Ecto neural progenitor cell (in vitro differentiated cells): ENCODE measurements at places on chromosomes 3 and 15.

DNA sequence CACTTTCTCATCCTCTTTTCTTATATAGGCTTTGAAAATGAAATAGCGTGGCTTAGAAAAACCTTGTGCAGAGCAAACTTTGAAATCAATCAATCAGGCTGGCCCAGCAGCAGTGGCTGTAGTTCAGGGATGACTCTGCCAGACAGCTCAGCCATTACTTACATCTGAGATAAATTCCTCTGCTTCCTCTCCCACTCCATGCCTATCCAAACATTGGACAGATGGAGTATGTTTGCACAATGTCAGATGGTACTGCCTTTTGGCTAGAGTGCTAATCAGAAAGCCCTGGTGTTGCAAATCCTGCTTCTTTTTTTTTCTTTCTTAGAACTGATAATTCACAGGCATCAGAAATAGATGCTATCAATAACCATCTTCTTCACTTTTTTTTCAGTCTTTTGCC, 1065.1 kb downstream of the AGBL1 start:
- no peak for DNase-seq

DNA sequence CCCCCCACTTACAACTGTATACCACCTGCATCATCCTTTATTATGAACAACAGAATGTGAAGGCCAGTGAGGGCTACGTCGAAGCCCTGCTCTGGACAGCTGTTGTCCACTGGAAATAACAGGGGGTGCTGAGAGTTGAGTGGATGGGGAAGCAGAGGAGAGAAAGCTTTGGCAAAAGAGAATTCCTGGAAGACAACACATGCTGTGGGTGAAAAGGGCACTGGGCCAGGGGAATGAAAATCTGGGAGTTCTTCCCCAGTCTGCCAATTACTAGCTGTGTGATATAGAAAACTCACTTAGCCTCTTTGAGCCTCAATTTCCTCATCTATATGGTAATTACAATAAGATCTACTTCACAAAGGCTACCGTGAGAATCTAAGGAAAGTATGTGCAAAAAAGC, 40.7 kb downstream of the FSTL1 start:
- no peak for DNase-seq

- peak; percentile 53 for DNase-seq
These were observed 69.6 kb downstream of the ASB7 start for GRCh38 chr15:100671858-100672543.

- no peak for DNase-seq
These were observed 97.8 kb downstream of the LARS2 start for GRCh38 chr3:45486136-45486535.

DNA sequence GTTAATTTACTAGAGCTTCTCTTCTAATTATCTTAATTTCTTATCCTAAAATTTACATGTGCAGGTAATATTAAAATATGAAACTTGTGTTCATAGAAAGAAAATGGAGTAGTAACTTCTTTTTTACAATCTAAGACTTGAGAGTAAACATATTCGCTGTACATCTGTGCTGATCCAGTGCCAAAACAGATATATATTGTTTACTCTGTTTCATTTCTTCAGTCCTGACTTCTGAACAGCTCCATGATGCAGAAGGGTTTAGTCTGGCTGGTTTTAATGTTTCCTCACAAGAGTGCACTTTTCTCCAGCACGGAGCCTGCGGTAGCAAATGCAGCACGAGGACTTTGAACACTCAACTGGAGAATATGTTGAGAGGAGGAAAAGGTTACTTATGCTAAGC, 306.8 kb downstream of the EPHA3 start:
- no peak for DNase-seq

DNA sequence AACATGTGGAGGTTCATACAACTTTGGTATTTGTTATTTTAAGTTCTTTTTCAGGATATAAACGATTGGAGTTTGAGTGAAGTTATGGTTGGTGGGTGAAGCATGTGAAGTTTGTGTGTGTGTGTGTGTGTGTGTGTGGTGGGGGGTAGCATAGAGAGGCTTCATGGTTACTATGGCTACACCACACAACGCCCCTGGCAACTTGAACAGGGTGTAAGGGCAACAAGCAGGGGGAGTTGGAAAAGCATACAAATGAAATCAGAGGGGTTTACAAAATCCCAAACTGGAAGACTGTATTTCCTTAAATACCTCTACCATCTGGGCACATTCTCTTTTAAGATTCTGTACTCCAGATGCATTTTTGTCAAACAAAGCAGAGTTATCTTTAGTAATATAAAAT, 207.5 kb downstream of the SV2B start:
- DNase-seq: no peak

DNA sequence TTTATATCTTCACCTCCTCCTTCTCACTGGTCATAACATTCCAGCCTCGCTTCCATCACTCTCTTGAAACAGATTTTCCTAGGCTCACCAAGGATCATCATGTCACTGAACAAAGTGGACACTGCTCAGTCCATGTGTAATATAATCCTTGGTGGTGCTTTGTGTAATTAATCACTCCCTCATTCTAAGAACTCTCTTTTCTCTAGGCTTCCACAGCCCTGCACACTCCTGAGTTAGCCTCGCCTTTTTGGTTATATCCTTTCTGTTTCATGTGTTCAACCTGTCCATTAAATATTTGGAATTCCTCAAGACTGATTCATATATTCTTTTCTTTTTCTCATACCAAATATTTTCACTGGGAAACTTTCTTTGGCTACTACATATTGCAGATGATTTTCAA, 440.8 kb downstream of the PYDC2 start:
- no peak for DNase-seq

GRCh38 chr3:136979684-136980083, 21.9 kb downstream of the IL20RB start:
- DNase-seq: no peak

- no peak for DNase-seq
These were observed 441 bp upstream of the UCN2 start for GRCh38 chr3:48564022-48564421.

DNA sequence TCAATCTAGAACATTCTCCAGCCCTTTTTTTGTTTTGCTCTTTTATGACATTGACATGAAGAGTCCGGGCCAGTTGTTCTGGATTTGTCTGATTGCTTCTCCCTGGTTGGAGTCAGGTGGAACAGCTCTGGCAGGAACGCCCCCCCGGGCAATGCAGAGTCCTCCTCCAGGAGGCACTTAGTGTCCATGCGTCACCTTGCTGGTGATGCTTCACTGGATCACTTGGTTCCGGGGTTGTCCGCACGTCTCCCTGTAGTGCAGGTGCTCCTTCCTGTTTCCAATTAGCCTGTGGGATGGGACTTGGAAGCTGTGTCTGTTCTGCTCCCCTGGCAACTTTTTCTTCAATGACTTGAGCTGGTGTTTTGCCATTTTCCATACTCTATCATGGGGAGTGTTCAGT, 9.8 kb downstream of the CSK start:
- DNase-seq: no peak

GRCh38 chr15:99138491-99138982, 33.7 kb downstream of the SYNM start:
- DNase-seq: no peak

DNA sequence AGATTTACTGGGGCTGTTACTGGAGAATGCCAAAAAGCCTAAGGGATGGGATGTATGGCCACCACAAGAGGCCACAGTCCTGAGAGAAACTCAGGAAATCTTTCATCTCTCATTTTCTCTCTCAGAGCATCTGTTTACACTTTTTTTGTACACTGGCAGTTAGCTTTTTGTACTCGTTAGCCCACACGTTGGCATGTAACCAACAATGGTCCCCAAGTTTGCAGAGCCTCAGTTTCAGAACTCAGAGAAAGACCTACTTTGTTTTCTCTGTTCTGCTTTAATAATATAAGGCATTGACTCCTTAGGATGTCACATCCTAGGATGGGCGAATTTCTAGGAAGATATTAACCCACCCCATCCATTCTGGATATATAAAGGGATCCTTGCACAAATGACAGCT, 183.5 kb downstream of the SUCNR1 start:
- no peak for DNase-seq

DNA sequence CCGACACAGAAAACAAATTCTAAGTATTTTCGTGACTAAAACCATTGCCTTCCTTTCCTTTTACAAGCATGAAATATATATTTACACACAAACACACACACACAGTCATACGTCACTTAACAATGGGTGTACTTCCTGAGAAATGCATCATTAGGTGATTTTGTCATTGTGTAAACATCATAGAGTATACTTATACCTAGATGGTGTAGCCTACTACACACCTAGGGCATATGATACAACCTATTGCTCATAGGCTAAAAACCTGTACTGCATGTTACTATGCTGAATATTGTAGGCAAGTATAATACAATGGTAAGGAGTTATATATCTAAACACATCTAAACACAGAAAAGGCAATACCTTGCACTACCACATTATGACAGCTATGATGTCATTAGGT, 28.6 kb downstream of the COL6A5 start:
- DNase-seq: no peak

DNA sequence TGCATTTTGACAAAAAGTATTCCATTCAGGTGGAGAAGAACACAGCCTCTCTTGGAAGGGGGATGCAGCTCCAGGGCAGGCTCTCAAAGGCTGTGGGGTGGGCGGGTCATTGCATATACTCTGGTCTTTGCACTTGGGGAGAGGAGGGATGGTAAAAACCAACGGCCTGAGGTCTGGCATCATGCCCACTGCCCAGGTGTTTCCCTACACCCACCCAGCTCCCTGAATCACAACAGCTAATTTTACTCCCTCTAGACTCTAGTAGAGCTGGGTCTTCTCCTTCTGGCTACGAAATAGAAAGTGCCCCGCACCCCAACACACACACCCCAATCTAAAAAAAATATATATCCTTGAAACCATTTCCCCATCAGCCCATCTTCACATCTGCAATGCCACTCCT, 1.0 kb downstream of the MYLK start:
- no peak for DNase-seq

- DNase-seq: no peak
These were observed at the start of gene TERB2 for GRCh38 chr15:44956388-44956787. TERB2 (plus strand) TSS chr15:44956687; CDS start chr15:44956719, 32 bp downstream.

GRCh38 chr15:81889485-81889881, 156.3 kb downstream of the MEX3B start:
- DNase-seq: no peak

GRCh38 chr3:74642876-74643275, 28.4 kb upstream of the CNTN3 start:
- DNase-seq: no peak

DNA sequence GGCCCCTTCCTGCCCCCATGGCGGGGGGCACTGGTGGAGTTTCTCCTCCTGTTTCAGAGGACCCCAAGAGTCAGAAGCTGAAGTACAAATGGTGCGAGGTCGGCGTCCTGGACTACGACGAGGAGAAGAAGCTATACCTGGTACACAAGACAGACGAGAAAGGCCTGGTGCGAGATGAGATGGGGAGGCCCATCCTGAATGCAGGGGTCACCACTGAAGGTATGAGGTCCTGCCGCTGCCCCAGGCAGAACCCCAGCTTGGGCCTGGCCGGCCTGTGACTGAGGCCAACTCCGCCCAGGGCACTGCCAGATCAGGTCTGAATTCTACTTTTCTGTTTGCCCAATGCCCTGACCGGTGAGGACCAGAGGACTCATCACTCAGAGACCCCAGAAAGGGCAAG, 15.0 kb downstream of the DNAH1 start:
- DNase-seq: no peak

- DNase-seq: no peak
These were observed 42.5 kb downstream of the CHCHD6 start for GRCh38 chr3:126746395-126747177.

DNA sequence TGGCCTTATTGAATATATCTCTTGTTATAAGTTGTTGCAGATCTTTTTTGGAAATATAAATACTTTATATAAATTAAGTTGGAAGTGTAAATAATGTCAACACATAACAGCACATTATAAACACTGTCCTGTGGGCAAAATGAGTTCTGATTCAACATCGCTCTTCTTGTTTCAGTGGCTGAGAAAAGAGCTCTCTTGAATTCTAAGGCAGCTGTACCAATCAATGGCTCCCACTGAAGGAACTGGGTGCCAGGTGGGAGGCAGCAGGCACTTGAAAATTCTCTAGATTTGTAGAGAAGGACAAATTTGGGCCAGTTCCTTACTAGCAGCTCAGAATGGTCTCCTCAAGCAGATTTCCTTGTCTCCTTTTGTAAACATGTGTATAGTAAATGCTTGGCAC, 45.6 kb downstream of the CHST2 start:
- DNase-seq: no peak

- no peak for DNase-seq
These were observed 176.2 kb upstream of the ANKRD28 start for GRCh38 chr3:15973940-15974339.

GRCh38 chr15:39530480-39531342, 50.2 kb upstream of the THBS1 start:
- DNase-seq: no peak

GRCh38 chr3:130787422-130788068, 40.9 kb upstream of the PIK3R4 start:
- no peak for DNase-seq

DNA sequence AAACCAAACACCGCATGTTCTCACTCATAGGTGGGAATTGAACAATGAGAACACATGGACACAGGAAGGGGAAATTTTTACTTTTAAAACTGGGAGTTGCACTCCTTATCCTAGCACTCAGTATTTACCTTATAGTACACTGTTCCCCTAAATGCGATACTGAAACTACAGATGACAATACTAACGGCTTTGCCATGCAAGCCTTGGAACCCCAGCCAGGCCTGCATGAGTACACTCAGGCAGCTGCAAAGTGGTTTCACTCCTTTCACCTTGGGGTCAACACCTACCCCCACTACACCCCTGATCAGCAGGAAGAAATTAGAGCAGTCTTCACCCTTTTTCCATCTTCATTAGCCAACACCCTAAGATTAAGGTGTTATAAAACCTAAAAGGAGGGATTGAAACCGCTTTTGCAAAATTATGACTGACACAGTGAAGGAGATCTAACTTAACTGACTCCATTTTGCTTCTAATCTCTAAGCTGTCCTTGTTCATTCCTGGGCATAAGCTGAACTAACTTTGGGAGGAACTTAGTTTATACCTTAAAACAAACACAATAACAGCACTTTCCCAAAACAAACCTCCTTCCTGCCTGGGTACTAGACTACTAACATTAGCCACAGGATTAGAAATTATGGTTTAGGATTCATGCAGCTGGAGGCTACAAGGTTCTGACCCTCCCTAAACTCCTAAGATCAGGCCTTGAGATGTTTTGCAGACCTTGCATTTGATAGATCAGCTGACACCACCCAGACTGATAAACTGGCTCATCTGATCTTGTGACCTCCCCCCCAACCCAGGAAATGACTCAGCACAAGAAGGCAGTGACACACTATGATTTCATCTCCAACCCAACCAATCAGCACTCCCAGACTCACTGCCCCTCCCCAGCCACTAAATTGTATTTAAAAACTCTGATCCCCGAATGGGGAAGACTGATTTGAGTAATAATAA, 452.1 kb upstream of the PPP2R3A start:
- no peak for DNase-seq
